Activated T-helper 1 cell treated with Interleukin-2 at 50 U/mL for 16 hours (primary cell): ENCODE measurements at places on chromosomes 2 and 18.

DNA sequence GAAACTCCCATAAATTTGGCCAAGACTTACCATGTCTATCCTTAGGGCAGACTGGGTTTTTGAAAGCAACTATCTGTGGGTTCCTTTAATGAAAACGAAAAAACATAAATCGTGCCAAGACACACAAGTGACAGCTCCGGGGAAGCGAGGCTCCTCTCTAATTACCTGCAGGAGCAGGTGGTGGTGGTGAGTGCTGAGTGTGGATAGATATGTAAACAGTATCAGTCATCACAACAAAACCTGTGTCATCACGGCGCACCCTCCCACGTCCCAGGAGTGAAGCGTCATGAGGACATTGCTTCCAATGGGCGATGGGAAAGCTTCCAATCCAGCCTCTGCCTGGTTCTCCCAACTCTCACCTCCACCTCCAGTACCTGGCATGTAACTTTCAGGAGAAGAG is 31.3 kb downstream of the ACKR3 start:
- no peak for DNase-seq

DNA sequence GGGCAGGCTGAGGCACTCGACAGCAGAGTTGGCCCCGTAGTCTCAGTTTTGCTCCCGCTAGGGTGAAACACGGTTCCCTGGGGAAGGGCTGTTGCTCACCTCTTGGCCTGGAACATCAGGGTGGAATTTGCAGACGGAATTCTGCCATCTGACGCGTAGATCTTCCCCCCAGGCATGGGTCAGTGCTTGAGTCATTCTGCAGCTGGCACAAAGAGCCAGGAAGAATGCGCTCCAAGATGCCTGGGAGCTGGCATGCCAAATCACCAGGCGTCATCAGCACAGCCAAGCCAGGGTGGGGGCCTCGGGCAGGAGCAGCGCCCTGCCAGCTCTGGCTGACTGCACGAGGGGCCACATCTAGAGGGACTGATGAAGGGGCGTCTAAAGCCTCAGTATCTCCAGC is 42.7 kb downstream of the ODC1 start:
- DNase-seq, result no peak

DNA sequence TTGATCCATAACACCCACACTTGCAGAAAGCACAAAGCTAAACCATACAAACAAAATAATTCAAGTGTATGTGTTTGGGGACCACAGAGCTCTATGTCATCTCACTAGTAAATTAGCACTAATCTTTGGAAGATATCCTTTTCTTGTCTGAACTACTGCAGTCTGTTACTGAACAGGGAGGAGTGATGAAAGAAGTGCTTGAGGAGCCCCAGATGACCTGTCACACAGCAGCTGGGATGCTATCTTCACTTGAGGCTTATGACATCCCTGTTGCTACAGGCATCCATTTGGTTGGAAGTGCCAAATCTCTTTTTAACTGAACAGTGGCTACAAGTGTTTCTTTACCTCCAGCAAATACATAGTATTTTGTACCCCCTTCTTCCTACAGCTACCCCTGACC is 386.3 kb upstream of the CHAC2 start:
- no peak for DNase-seq

DNA sequence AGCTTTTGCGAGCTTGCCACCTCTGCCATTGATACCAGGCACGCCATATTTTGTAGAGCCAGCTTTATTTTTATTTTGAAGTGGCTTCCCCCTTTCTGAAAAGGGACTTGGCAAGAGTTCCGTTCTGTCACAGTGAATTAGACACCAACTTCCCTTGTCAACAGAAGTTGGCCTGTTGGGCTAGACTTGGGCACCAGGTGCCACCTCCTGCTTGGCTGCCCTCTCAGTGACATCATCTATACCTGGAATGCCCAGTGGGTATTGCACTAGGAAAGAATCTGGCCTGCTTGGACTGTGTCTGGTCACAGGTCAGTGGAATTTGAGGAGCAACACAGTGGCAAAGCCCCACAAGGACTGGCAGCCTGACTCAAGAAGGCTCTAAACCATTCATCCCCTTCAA is 101.0 kb downstream of the BCL2L11 start:
- DNase-seq, result no peak

- no peak for DNase-seq
These were observed 617.0 kb downstream of the LRP1B start for GRCh38 chr2:141513853-141514252.

DNA sequence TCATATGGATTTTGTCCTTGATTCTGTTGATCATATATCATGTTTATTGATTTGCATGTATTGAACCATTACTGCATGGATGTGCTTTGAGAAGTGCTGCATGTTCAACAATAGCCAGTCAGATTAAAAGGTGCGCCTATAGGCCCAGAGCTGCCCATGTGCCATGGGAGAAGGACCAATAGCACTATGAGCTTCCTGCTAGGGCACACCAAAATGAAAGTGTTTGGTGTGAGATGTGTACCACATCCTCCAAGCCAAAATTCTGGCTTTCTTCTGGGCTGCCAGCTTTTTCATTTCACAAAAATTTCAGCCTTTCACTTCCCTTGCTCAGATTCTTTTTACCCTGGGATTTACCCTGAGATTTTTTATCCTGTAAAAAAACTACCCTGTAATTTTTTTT is 34.8 kb upstream of the MMADHC start:
- no peak for DNase-seq

GRCh38 chr18:79586436-79587225 is 93.0 kb upstream of the CTDP1 start:
- DNase-seq, result no peak

- DNase-seq, result no peak
These were observed 223.0 kb downstream of the UBE2E3 start for GRCh38 chr2:181203412-181203811.

GRCh38 chr2:232925821-232926156 is 55.7 kb downstream of the SNORC start:
- no peak for DNase-seq

GRCh38 chr2:236538242-236538641 is 31.4 kb upstream of the ACKR3 start:
- DNase-seq, result no peak

DNA sequence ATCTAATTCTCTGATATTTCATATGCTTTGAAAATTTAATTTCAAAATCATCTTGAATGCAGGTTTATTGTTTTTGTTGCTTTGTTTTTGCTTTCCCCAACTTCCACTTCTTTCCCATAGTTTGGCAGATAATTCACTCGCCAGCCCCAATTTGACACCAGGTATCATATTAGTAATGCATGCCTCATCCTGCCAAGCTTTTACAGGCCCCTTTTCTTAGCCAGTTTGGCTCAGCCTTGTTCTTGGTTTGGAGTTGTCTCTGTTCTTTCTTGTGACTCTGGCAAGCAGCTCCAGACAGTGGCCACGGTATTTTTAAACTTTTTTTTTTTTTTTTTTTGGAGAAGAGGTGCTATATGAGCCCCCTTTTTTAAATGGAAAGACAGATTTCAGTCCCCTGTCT is 65.3 kb downstream of the PMS1 start:
- no peak for DNase-seq

GRCh38 chr2:121521359-121521758 is 9.3 kb upstream of the RNU4ATAC start:
- DNase-seq, result no peak

DNA sequence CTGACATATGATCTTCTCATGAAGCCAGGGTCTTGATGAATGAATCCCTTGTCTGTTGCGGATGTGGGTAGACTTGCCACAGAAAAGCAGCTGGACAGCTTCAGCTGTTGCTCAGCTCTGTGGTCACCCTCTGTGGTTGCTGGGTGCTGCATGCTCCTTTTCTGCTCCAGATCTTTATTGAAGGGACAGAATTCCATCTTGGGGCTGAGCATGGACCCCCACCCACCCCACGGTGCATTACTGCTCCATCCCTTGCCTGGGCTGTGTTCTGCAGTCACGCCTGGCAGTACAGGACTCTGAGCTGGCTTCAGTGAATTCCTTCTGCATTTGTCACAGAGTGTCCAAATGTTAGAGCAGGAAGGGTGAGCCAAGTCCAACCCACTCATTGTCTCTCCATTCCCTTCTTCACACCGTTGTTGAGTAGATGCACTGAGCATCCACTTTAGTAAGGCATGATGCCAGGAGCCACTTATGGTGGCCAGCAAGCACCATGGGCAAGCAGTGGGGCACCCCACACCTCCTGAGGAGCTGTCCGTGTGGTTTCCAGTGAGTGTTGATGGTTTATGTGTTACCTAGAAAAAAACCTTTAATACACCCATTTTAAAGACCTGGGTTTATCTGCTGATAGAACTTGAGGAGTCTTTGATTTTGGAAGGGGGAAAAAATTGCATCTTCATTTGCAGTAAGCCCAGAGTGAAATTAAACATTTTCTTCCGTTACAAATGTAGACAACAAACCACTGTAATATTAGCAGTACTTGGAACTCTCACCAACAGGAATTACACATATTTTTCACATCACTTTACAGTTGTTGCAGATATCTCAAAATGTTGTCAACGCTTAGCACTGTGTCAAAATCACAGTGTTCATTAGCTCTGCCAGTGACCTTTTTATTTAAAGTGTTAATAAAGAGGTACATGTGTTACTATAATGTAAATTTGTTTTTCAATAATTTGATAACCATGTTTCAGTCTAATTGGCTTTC is 14.7 kb upstream of the ITGB6 start:
- DNase-seq, result no peak

DNA sequence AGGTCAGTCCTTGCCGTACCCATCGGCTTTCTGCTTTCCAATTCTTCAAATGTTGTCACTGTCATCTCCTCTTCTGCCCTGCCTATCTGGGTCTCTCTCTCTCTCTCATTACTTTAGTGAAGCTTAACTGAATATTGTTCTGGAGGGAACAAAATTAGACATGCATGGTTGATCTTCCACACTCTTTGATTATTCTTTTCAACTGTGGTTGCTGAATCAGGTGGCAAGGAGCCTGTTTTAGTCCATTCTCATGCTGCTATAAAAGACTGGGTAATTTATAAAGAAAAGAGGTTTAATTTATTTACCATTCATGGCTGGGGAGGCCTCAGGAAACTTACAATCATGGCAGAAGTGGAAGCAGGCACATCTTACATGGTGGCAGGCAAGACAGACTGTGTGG is 157.9 kb downstream of the ARL4C start:
- no peak for DNase-seq

DNA sequence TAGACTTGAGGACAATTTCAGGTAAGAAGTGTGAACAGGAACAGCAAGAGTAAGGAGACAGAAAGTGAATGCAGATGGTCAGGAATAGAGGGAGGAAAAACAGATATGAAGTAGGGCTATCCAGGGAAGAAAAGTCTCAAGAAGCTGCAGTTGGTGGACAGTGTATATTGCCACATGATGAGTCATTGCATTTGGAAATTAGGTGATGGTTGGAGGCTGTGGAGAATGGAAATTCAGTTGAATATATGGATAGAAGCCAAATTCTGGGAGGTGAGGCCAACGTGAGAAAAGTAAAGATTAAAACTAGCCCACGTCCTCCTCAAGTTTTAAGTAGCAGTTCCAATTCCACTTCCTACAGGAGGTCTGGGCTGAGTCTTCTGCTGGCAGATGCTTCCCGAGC is 158.4 kb downstream of the UBE2E3 start:
- no peak for DNase-seq

DNA sequence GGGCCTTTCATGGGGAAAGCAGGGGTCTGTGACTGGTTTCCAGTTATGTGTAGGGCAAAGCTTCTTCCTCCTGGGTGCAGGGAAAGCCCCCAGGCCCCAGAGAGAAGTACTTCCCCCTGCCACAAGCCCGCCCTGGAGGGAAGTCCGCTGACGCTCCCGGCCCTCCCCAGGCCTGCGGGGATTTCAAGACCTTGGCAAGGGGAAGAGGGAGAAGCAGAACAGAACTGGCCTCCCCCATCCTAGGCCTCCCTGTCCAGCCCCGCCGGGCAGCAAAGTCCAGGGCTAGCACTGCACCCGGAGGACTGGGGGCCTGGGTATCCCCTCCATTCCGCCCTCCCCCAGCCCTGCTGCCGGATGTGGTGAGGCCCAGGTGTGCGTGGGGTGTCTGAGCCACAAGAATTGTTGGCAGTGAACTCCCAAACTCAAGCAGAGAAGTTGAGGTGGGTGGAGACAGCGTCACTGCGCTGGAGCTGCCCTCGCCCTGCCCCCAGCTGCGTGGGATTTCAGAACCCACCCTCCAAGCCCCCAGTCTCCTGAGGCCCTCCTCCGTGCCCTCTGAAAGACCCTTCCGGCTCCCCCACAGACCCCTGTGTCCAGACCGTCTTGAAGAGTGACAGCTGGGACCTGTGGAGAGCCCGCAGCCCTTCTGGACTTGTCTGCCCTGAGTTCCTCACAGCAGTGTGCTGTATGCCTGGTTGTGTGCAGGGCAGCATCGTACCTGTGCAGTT is 1.1 kb upstream of the DUSP2 start:
- peak; percentile 83 for DNase-seq

GRCh38 chr2:238568455-238569440 is 142.0 kb downstream of the ASB1 start:
- no peak for DNase-seq

DNA sequence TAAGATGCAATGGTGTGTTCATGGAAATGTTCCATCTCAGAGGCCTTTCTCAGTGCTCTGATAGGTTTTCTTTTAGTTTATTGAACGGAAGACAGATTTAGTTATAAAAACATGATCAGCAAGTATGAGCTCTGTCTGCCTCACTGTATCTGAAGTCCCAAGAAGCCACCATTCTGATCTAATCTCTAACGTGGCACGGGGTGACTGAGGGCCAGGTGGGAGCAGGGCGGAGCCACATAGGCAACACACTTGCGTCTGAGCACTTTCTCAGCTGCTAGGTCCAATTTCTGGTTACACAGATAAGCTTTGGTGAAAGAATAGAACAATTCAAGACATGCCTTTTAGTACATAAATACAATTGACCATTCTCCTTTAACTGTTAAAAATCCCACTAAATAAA is 60.4 kb downstream of the SNTG2 start:
- DNase-seq, result no peak

- no peak for DNase-seq
These were observed 64.8 kb upstream of the CDH19 start for GRCh38 chr18:66668706-66669105.

DNA sequence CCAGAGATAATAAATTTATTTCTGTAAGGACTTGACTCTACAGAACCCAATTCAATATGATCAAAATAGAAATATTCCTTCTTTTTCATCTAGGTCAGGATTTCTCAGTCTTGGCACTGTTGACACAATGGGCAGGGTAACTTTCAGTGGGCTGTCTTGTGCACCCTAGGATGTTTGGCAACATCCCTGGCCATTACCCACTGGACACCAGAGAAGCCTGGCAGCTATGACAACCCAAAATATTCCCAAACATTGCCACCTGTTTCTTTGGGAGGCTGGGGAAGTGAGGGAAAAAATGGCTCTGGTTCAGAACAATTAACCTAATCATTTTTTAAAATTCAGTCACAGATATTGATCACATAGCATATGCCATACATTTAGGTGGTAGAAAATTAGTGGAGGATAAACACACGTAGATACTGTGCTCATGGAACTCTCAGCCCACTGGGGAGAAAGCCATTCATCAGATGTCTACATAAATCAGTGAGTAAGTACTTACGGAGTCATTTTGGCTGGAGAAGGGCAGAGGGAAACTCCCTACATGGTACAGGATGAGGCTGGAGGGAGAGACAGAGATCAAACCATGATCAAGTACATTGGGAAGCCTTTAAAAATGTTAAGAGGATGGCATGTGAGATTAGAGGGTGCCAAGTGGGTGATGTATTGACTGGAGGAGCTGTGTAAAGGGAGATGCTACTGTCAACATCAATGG is 718 bp upstream of the TNP1 start:
- DNase-seq, result no peak

- DNase-seq, result no peak
These were observed 10.8 kb downstream of the ALPP start for GRCh38 chr2:232389327-232389726.

GRCh38 chr2:133390156-133390555 is 178.1 kb downstream of the NCKAP5 start:
- DNase-seq, result no peak

GRCh38 chr18:64380117-64380516 is 231.2 kb upstream of the LINC00305 start:
- DNase-seq, result no peak

GRCh38 chr2:120265006-120265405 is 12.4 kb downstream of the RALB start:
- DNase-seq, result no peak
